Activated CD8-positive, alpha-beta memory T cell treated with anti-CD3 and anti-CD28 coated beads, Interleukin-2, amount 10 ng/mL, durations not matched to agents 7 days and 5 days (primary cell): ENCODE measurements at places on chromosomes 12 and 14. TPM values are rescaled to one million over a fixed set of nuclear protein-coding genes. Genes with fewer than 3 reads are reported as not detected.

Gene SSPN
- total RNA-seq, result not detected

Gene CPM
- total RNA-seq, result 6.1 TPM

Gene EIF4B
- 382 TPM for total RNA-seq

Gene TSPAN9
- total RNA-seq, result not detected

Gene GPX2
- not detected for total RNA-seq

Gene TAS2R50
- total RNA-seq, result 0.89 TPM

Gene SERPINA10
- not detected for total RNA-seq

Gene CD163L1
- not detected for total RNA-seq

Gene TRMT61A
- 9.6 TPM for total RNA-seq

Gene PPM1H
- 0.32 TPM for total RNA-seq

Gene ALG10
- 22.2 TPM for total RNA-seq
